ENCODE measurements at places on chromosomes 1 and 21. TPM values are rescaled to one million over a fixed set of nuclear protein-coding genes. Genes with fewer than 3 reads are reported as not detected.

DNA sequence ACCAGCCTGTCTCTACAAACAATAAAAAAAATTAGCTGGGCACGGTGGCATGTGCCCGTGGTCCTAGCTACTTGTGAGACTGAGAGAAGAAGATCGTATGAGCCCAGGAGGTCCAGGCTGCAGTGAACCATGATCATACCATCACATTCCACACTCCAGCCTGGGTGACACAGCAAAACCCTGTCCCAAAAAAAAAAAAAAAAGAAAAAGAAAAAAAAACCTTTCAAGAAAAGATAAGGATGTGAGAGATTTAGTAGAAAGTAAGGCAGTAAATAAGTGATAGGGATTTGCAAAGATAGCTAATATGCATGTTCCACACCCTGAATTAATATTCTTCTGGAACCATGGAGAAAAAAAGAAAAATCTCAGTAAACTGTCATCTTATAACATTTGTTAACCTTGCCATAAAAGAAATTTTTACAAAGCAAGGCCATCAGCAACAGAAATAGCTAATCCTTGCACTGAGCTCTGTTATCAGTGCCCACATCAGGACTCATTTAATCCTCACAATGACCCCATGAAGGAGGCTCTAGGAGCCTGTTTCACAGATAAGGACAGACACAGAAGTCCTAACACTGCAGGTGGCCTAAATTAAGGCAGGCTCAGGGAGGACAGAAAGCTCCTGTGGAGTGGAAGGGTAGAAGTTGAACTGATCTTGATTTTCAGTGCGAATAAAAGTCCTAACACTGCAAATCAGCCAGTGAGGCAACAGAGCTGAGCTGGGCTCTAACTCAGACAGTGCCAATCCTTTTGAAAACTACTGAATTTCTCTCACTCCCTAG is 7.6 kb downstream of the GNB1 start:
- no peaks in the 10 kb centered on the region for H3K27me3 ChIP-seq
- H3K4me3 ChIP-seq, result peak overlapping the region; percentile 49
- DNase-seq, result no peak
- peaks cover 2% of the 10 kb centered on the region for H3K36me3 ChIP-seq
- no peak overlapping the region for H3K27ac ChIP-seq

- peaks cover 3% of the 10 kb centered on the region for H3K4me1 ChIP-seq
- no peaks in the 10 kb centered on the region for H3K27me3 ChIP-seq
- no peak for DNase-seq
These were observed 360.1 kb upstream of the PLXNA2 start for GRCh38 chr1:208604295-208604694.

Gene SPATA1
- total RNA-seq, result 2.4 TPM

Gene TPTE
- not detected for total RNA-seq

- no peak overlapping the region for H3K27ac ChIP-seq
- peaks cover 35% of the 10 kb centered on the region for H3K36me3 ChIP-seq
- no peaks in the 10 kb centered on the region for H3K27me3 ChIP-seq
- no peak for DNase-seq
- no peak overlapping the region for H3K4me3 ChIP-seq
These were observed 18.9 kb downstream of the ACP6 start for GRCh38 chr1:147651466-147651865.

DNA sequence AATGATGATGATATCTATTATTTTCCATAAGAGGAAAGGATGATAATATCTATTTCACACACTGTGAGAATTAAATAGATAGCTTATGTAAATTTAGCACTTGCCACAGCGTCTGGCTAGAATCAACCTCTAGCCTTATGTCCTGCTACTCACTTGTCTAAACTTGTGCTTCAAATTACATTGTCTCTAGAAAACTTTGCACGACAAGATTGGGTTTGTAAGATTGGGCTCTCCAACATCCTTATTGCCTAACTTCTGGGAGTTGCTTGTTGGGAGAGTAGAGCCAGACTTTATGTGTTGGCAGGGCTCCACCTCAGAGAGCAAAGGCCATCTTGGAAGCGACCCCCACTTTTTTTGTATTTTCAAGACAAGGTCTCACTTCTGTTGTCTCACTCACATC is 50.0 kb upstream of the POGK start:
- H3K27ac ChIP-seq, result no peak overlapping the region
- H3K4me3 ChIP-seq, result no peak overlapping the region
- DNase-seq, result no peak
- H3K36me3 ChIP-seq, result no peaks in the 10 kb centered on the region
- no peaks in the 10 kb centered on the region for H3K4me1 ChIP-seq

GRCh38 chr1:242522996-242523718 is 1.3 kb downstream of the PLD5 start:
- H3K27ac ChIP-seq, result no peak overlapping the region
- H3K27me3 ChIP-seq, result peaks cover 17% of the 10 kb centered on the region
- no peaks in the 10 kb centered on the region for H3K4me1 ChIP-seq

DNA sequence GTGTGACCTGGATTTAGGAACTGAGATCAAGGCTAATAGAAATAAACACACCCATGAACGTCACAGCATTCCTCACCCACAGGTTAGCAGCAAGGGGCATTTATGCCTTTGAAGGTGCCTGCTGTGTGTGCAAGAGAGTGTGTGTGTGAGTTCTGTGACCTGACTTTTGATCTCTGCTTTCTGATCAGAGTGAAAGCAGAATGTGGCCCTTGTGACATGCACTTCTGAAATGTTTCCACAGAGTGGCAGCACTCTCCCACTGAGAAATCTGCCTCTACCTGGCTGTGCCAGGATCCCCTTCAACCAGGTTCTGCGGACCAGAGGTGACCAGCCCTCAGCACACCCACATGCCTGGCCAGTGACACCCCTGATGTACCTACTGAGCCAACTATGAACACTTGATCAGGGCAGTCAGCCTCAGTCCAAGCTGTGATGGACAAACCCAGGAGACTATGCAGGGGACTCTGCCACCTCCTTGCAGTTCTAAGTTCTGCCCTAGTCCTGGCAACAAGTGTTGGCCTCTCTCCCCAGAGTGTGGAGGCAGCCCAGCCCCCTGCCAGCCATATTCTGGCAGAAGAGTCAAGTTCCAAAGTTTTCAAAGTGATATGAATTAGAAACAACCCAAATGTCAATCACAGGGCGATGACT is 41.0 kb downstream of the RXRG start:
- H3K4me3 ChIP-seq, result no peak overlapping the region
- H3K27ac ChIP-seq, result no peak overlapping the region
- DNase-seq, result peak; percentile 39
- H3K4me1 ChIP-seq, result no peaks in the 10 kb centered on the region
- no peaks in the 10 kb centered on the region for H3K36me3 ChIP-seq
- peaks cover 16% of the 10 kb centered on the region for H3K27me3 ChIP-seq

DNA sequence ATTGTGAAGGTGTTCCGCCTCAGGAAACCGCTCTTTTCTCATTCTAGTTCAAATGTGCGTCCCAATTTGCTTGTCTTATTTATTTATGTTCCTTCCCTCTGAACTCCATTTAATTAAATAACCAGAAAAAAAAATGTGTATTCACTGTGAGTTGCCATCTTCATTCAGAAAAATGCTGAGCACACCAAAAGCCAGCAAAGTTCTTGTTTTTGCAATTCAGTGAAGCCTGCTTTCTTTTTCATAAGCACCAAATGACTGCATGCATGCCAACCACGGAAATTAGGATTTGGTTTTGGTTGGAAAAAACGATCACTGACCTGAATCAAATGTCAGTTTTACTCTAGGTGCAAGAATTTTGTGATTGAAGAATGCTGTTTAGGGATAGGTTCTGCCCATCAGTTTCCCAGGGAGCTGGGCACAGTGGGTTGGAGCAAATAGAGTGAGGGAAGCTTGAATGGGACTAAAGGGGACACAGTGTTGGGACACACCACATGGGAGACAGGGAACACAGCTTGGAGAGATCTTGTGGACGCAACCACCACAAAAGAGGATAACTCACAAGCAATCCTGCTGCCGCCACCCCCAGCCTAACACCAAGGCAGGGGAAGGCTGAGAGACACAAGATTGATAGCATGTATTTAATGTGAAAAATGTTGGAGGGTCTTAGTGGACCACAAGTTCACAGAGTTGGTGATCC is 183.4 kb upstream of the GALNT2 start:
- no peak overlapping the region for H3K4me3 ChIP-seq
- no peak for DNase-seq
- H3K36me3 ChIP-seq, result no peaks in the 10 kb centered on the region
- no peak overlapping the region for H3K27ac ChIP-seq
- no peaks in the 10 kb centered on the region for H3K4me1 ChIP-seq
- no peaks in the 10 kb centered on the region for H3K27me3 ChIP-seq

GRCh38 chr1:1914971-1915692 is at the start of gene CALML6:
Gene CALML6, plus strand, starts transcription at chr1:1915260. Its CDS starts 21 bp downstream, at chr1:1915281.
- H3K4me1 ChIP-seq, result peaks cover 14% of the 10 kb centered on the region
- H3K36me3 ChIP-seq, result no peaks in the 10 kb centered on the region
- no peak within 1 kb of the TSS for H3K27ac ChIP-seq
- H3K4me3 ChIP-seq, result no peak within 1 kb of the TSS
- H3K27me3 ChIP-seq, result no peaks in the 10 kb centered on the region

Gene SMPDL3B
- total RNA-seq, result 0.32 TPM

DNA sequence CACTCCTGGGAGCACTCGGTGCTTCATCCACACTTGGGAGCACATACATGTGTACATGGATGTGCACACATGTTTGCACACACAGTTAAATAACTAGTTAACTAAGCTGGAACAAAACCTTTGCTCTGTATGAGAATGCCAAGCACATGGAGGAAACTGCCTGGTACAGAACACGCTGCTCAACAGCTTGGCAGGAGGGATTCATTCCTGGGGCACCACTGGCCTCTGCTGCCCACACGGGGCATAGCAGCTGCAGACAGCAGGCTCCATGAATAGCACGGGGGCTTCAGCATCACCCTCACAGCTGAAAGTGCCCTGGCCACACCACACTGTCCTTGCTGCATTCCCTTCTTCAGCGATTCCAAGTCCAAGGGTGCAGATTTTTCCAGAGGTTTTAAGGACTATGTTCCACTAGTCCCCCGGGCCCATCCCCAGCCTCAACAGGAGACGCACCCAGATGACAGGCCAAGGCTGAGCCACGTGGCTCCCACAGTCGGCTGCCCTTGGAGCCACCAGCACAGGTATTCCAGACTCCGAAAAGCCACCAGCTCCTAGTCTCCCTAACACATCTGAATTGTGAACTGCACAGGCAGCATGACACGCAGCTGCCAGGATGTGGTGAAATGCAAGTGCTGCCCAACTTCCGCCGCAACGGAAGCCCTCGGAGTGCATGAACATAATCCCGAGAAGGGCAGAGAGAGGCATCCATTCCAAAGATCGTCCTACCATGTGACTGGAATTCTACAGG is 16.9 kb downstream of the NPHP4 start:
- H3K27me3 ChIP-seq, result no peaks in the 10 kb centered on the region
- no peaks in the 10 kb centered on the region for H3K36me3 ChIP-seq
- no peak overlapping the region for H3K27ac ChIP-seq
- peak; percentile 49 for DNase-seq
- H3K4me1 ChIP-seq, result no peaks in the 10 kb centered on the region

- no peak overlapping the region for H3K4me3 ChIP-seq
- no peak for DNase-seq
These were observed 39.7 kb downstream of the CAPZB start for GRCh38 chr1:19445417-19446342.

- no peaks in the 10 kb centered on the region for H3K36me3 ChIP-seq
- no peak overlapping the region for H3K27ac ChIP-seq
- no peak overlapping the region for H3K4me3 ChIP-seq
- no peak for DNase-seq
- peaks cover 8% of the 10 kb centered on the region for H3K4me1 ChIP-seq
These were observed 151.8 kb downstream of the TENT5C start for GRCh38 chr1:117757668-117758067.

Gene KRTAP13-2
- not detected for total RNA-seq

Gene MTF1
- 34.1 TPM for total RNA-seq

Gene NRAS
- 33.6 TPM for total RNA-seq

GRCh38 chr1:22104094-22104493 is 38.8 kb downstream of the WNT4 start:
- peak overlapping the region; percentile 64 for H3K4me3 ChIP-seq
- no peak for DNase-seq
- peaks cover 49% of the 10 kb centered on the region for H3K4me1 ChIP-seq
- H3K36me3 ChIP-seq, result peaks cover 43% of the 10 kb centered on the region
- peak overlapping the region; percentile 68 for H3K27ac ChIP-seq

DNA sequence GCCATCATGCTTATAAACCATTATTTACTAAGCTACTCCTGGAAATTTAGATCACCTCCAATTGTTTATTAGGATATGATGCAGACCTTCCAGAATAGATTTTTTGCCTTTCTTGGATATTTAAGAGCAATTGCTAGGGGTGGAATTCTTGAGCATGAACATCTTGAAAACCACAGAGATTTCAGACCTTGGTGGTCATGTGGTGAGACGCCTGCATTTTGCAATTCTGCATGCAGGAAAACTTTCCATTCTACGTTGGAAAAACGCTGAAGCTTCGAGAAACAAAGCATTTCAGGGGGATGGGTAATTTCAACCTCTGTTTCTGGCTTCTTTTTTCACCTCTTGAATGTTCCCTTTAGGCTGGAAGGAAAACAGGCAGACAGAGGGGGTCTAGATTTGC is 596.3 kb downstream of the KIF26B start:
- H3K36me3 ChIP-seq, result peaks cover 5% of the 10 kb centered on the region
- H3K4me1 ChIP-seq, result no peaks in the 10 kb centered on the region
- no peaks in the 10 kb centered on the region for H3K27me3 ChIP-seq
- no peak overlapping the region for H3K4me3 ChIP-seq
- no peak overlapping the region for H3K27ac ChIP-seq

Gene MEX3A
- not detected for total RNA-seq

Gene PPFIA4
- total RNA-seq, result 0.96 TPM

DNA sequence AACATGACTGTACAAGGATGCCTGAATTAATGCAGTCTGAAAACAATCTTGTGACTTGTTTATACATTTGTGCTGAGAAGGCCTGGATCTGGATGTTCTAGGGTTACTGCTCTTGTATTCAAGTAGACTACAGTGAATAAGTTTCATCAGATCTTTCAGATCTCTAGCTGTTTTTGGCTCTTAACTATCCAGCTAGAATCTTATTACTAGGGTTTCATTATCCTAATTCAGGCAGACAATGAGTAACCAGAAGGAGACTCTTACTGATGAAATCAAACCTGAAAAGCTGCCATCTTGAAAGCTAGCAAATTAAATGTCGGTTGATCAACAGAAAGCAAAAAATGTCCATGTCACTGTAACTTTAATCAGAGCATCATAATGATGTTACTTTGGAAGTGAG is 112.5 kb upstream of the KCNK2 start:
- H3K4me1 ChIP-seq, result no peaks in the 10 kb centered on the region
- no peak overlapping the region for H3K4me3 ChIP-seq
- no peak for DNase-seq
- no peaks in the 10 kb centered on the region for H3K27me3 ChIP-seq

GRCh38 chr1:19160831-19161230 is 49.2 kb downstream of the UBR4 start:
- H3K4me1 ChIP-seq, result no peaks in the 10 kb centered on the region
- H3K4me3 ChIP-seq, result no peak overlapping the region
- no peak for DNase-seq
- H3K27ac ChIP-seq, result no peak overlapping the region
- peaks cover 100% of the 10 kb centered on the region for H3K36me3 ChIP-seq
- H3K27me3 ChIP-seq, result no peaks in the 10 kb centered on the region

Gene S100A9
- not detected for total RNA-seq

- no peak overlapping the region for H3K27ac ChIP-seq
- no peaks in the 10 kb centered on the region for H3K4me1 ChIP-seq
- no peak for DNase-seq
These were observed 115.4 kb upstream of the RAB4A start for GRCh38 chr1:229155472-229155871.
